Naive thymus-derived CD8-positive, alpha-beta T cell (primary cell): ENCODE measurements at places on chromosomes 12 and 14.

DNA sequence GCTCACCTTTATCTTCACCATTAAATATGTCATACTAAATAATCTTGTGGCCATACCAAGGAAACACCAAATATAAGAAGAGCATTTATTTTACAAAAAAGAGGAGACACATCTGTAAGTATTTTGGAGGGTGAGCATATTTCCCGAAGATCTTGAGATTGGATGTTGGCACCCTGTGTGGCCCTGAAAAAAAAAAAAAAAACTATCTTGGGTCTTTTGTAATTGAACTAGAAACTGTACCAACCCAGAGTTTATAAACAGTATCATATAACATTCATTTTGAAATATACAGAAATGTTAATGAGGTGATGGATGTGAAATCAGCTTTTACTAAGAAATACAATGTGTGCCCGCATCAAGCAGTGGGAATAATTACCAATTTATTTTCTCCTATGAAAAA lies 104.0 kb upstream of the FRMD6 start:
- no peak for DNase-seq

GRCh38 chr12:42426746-42427145 lies 100.8 kb downstream of the PPHLN1 start:
- DNase-seq, result no peak

GRCh38 chr12:2332947-2333346 lies 280.2 kb downstream of the CACNA1C start:
- DNase-seq, result no peak

- DNase-seq, result no peak
These were observed 120.2 kb upstream of the DNM1L start for GRCh38 chr12:32558903-32559302.

- no peak for DNase-seq
These were observed 58.1 kb downstream of the TRHDE start for GRCh38 chr12:72330301-72330700.

DNA sequence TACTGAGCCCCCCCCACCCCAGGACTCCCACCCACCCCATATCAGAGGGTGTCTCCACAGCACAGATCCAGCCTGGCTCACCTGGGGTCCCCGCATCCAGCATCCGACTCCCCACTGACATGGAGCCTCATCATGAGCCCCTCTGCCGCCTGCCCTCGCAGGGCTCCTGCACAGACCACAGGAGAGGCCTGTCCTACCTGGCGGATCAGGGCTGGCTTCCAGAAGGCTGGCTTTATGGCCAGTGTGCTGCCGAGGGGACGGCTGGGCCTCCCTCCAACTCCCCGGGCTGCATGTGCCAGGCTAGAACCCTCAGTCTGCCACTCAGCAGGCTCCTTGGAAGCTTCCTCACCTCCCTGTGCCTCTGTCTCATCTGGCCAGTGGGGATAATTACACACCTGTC lies 119.0 kb downstream of the RFLNA start:
- DNase-seq, result no peak

- no peak for DNase-seq
These were observed 222.1 kb upstream of the EEA1 start for GRCh38 chr12:93151079-93151762.

- no peak for DNase-seq
These were observed 272.4 kb upstream of the NPAS3 start for GRCh38 chr14:32666308-32666707.

- no peak for DNase-seq
These were observed 183.3 kb upstream of the KITLG start for GRCh38 chr12:88763536-88764100.

GRCh38 chr14:29028973-29029582 lies 262.5 kb downstream of the FOXG1 start:
- DNase-seq, result no peak

DNA sequence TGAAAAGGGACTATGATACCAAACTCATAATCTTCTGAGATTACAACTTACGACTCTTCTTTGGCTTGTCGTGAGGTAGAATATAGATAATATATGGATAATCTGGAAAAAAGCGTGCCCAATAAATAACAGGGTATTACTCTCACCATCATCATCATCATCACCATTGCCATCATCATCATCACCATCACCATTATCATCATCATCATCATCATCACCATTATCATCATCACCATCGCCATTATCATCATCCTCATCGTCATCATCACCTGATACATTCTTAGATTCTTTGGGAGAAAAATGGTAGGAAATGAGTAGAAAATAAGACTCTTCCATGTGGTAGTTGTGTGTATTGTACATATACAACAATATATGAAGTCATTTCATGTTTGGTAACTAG lies 259.8 kb downstream of the SYT1 start:
- no peak for DNase-seq

DNA sequence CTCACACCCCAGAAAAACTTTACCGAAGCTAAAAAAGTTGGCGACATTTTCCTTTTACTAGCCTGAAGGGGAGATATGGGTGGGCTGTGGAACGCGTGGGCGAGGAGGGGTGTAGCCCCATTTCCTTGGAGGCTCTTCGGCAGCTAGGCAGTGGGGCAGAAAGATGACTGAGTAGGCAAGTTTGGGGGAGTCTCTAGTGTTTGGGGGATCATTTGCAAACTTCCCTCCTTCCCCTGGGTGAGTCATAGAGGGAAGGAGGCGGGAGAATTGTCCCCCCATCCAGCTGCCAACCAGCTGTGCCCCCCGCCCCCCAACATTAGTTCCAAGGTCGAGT lies 2.3 kb downstream of the GLI1 start:
- no peak for DNase-seq

DNA sequence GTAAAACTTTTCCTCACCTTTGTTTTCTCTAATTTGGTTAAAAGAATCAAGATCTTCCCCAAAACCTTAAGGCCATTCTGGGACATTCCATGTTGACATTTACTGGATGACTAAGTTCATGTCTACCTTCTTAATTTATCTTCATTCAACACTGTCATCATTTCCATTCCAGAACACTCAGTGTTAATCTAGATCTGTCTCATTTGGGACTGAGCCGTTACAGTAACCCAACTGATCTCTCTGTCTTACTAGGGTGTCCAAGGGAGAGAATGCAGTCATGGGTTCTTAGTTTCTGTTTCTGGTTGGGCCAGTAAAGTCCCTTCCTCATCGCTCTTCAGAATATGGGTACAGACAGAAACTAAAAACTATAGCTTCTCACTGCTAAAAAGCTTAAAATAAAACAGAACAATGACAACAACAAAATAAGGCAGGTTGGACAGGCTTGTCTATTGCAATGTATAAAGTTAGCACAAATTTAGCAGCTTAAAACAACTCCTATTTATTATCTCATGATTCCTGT lies 144.8 kb downstream of the ASCL1 start:
- no peak for DNase-seq
